Activated CD4-positive, alpha-beta memory T cell treated with anti-CD3 and anti-CD28 coated beads, Interleukin-2, amount 10 ng/mL, durations not matched to agents 7 days and 5 days (primary cell): ENCODE measurements at places on chromosomes 1 and 21. TPM values are rescaled to one million over a fixed set of nuclear protein-coding genes. Genes with fewer than 3 reads are reported as not detected.

OVAAL gene
- total RNA-seq, result not detected

TMEM50A gene
- total RNA-seq, result 182 TPM

NMNAT2 gene
- total RNA-seq, result 0.28 TPM

RFX5 gene
- total RNA-seq, result 96.2 TPM

ANGPTL3 gene
- total RNA-seq, result not detected

CCDC30 gene
- 2.5 TPM for total RNA-seq

SMPDL3B gene
- 0.76 TPM for total RNA-seq

DIRAS3 gene
- total RNA-seq, result not detected

TNFRSF18 gene
- total RNA-seq, result 116 TPM

AMY1B gene
- total RNA-seq, result not detected

- no peak for DNase-seq
Measured at GRCh38 chr1:172851077-172851476, 192.2 kb downstream of the FASLG start.

DNA sequence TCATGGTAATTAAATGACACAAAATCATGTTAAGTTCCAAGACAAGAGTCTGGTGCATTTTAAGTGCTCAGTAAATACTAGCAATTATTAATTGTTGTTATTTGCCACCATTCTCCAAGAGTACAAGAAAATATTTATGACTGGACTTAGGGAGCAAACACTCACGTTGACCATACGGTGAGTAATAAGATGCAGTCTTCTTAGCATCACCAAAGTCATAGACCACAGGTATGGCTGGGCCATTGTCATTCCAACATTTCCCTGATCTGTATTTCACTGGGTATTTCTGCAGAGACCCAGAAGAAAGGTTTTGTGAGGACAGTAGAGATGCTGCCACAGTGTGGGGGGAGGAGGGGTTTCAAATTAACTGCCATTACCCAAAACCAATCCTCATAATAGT, 4.7 kb downstream of the ITLN2 start:
- no peak for DNase-seq

- no peak for DNase-seq
Measured at GRCh38 chr1:182575540-182576149, 13.4 kb downstream of the RNASEL start.

DNA sequence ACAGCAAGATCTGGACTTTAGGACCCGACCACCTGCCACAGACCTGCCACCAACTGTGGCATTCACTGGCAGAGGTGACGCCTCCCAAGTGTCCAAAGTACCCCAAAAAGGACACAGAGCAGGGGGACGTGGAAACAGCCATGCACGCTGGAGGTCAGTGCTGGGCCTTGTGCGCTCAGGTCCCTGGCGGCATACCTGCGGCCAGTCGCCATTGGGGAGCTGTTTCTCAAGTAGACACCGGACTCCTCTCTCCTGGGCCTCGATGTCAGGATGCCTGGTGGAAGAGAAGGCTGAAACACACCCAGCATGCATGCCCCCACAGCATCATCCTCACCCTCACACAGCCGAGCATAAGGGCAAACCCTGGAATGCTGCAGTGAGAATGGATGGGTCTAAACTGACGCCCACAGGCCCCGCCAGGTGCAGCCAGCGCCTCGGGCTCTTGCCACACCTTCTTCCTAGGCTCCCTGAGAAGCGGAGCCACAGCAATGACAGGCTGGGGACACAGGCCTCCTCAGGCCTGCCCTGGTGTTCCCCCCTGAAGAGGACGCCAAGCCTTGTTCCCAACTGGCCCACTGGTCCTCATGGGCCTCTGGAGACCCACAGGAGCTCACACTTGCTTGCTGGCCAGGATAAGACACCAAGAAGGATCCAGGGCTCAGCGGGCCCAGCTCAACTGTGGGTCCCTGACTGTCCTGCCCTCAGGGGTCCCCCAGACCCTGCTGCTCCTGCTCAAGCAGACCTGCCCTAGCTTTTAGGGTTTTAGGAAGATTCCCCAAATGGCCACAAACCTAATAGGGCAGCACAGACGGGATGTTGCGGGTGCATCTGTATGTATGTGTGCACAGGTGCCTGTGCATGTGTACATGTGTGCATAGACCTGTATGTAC, 7.7 kb upstream of the SPATC1L start:
- no peak for DNase-seq

DNA sequence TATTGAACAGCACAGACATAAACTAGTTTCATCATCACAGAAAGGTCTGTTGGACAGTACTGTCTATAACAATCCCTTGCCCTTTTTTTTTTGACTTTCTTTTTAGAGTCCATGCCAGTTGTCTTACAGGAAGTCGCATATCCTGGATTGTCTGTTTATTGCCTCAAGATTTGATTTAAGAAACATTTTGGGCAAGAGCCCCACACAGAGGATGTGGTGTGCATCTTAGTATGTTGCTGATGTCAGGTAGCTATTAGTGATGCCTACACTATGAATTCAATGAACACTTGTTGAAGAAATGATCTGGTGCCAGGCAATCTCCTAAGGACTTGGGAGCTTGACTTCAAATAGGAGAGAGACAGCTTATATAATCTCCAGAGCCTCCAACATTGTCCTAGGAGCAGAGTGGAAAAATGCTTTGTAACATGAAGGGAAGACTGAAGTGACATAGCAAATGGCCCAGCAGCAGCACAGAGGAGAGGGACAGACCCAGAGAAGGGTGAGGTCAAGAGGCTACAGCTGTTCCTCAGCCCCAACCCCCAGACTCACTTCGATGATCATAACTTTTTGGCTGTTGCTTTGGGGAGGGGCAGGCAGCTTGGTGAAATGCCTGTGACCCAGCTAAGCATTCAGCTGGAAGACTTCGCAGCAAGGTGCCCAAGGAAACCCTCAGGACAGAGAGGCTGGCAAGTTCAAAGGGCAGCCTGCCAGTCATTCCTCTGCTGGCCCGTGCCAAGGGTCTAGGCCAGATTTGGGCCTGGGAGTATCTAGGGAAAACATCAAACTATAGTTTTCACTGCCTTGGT, 7.5 kb upstream of the RAB29 start:
- DNase-seq, result peak; percentile 32

DNA sequence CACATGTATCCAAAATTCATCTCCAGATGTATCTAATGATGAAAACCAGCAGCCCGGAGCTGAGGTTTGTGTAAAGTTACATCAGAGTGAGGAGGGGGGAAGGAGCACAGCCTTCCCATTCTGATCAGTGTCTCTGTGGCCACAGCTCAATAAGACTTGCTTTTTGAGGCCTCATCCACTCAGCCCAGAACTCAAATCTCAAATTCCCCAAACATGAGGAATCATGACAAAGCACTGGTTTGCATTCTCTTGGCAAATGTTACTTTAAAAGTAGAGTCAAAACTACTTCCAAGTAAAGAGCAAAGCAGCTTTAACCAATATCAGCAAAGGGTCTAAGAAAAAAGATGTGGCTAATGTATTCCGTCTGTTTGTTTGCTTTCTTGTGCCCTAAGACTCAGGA, 30.9 kb downstream of the CCN1 start:
- DNase-seq, result no peak

GRCh38 chr1:183881387-183882131, 76.6 kb downstream of the RGL1 start:
- no peak for DNase-seq

DNA sequence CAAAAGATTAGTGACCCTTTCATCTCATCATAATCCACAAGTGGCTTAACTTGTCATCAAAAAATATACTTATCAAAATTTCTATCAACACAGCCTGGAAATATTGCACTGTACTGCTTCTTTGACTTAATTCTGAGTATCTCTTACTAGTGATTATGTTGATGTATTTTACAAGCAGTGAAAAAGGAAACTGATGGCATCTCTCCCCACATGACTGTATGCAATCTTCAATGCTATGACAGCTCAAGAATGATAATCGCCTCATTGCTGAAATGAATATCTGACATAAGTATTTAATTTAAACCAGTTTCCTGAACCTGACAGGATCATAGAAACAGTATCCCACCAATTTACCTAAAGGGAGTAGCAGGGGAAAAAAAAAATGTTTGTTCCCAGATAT, 79.5 kb downstream of the DPYD start:
- DNase-seq, result no peak

DNA sequence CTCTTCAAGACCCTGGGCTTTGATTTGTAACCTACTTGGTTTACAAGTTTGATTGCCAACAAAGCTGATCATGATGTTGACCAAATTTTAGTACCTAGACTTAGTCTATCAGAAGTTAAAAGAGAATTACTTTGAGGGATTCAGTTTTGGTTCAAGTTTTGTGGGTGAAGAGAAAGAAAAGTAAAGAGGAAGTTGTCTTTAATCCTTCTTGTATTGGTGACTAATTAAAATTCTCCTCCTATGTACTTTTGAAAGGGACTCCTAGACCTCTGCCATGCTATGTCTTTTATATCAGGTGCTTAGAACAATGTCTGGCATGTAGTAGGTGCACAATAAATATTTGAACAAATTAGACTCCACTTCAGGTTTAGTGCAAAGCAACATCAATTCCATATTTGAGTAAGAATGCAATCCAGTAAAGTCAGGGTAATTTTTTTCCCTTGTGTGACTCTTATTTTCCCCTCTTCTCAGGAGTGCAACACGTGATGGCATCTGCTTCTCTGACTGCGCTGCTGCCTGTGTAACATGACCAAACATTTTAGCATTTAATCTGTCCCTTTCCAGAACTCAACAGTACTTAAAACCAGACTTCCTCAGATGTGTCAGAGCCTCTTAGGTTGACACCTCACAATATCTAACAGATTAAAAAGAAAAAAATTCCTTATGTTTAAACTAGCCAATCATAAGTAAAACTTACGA, 41.1 kb upstream of the KCNQ4 start:
- no peak for DNase-seq

- DNase-seq, result no peak
Measured at GRCh38 chr21:33546086-33546485, 3.2 kb downstream of the SON start.

DNA sequence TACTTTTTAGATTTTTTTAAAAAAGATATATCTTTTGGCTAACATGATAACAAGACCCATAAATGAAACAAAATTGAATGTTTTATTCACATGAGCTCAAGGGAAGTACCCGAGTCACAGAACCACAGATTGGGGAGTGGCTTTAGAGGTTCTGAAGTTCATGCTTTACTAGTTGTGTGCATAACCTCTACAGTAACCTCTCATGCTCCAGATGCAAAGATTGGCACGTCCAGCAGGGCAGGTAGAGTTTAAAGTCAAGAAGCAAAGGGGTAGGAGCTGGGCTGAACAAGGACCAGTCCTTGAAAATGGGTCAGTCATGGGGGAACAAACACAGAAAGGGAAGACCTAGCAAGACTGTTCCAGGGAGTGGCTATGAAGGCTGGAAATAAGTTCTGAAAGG, 109.6 kb downstream of the RNF220 start:
- DNase-seq, result no peak

DNA sequence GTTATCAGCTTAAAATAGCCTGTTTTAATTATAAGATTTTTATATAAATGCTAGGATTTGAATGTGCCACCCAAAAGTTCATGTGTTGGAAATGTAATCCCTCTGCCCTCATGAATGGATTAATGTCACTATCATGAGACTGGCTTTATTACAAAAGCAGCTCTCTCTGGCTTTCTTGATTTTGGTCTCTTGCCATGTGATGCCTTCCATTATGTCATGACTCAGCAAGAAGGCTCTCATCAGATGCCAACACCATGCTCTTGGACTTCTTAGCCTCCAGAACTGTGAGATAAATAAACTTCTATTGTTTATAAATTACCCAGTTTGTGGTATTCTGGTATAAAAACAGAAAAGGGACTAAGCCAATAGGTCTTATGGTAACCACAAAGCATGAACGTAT, 6.9 kb upstream of the PRSS38 start:
- no peak for DNase-seq
